Hepatocyte (in vitro differentiated cells): ENCODE measurements at places on chromosomes 2 and 18.

- DNase-seq = peak; percentile 89
Measured at GRCh38 chr18:9971313-9971920, 57.6 kb downstream of the VAPA start.

- DNase-seq = no peak
Measured at GRCh38 chr18:44958455-44958854, 277.8 kb downstream of the SETBP1 start.

DNA sequence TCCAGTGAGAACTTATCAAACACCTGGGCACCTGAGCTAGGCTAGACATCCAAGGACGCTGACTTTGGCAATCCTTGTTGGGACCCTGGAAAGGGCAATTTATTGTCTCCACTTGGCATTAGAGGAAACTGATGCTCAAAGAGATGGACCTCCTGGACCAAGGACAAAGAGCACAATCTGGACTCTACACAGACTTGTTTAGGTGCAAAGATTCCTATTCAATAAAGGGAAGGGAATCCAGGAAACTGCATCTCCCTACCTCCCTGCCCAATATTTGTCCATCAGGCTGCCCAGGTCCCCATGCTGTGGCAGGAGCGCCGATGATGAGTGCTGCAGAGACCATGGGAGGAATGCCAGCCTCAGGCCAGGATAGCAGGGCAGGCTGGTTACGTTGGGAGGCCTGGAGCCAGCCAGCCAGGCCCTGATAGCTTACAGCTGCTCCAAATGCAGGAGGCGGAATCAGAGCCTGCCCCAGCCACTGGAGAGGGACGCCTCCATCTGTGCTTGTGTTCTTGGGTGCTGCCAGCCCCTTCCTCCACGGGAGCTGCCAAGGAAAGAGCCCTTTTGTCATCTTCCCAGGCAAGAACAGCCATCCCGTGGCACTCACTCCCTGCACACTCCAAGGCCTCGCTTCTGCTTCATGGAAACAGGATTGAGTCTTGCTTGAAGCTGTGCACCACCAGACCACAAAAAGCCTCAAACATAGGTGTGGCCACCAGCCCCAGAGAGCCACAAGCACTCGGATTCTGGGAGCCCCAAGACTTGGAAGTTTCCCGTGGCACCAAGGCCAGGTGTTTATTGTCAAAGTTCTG lies 60.0 kb downstream of the HS1BP3 start:
- no peak for DNase-seq

DNA sequence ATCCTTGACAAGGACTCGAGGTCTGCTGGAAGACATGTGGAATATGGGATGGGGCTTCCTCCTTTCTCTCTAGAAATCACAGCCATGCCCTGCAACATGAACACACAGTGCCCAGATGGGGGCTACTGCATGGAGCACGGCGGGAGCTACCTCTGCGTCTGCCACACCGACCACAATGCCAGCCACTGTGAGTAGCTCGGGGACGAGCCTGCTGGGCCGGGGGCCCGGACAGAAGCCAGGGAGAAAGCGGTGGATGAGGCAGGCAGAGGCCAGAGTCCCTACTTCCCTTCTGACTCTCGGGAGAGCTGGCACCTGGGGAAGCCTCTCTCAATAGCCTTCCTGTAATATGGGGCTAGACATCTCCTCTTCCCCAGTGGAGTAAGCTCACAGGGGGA lies 50.5 kb downstream of the SNED1 start:
- no peak for DNase-seq

- no peak for DNase-seq
Measured at GRCh38 chr2:12685956-12686355, 30.8 kb upstream of the TRIB2 start.

GRCh38 chr2:118942031-118942430 lies at the start of gene MARCO:
Gene MARCO, plus strand, starts transcription at chr2:118942194. Its CDS starts 107 bp downstream, at chr2:118942301.
- DNase-seq = no peak

- no peak for DNase-seq
Measured at GRCh38 chr18:51028201-51028805, 1.7 kb upstream of the SMAD4 start.

DNA sequence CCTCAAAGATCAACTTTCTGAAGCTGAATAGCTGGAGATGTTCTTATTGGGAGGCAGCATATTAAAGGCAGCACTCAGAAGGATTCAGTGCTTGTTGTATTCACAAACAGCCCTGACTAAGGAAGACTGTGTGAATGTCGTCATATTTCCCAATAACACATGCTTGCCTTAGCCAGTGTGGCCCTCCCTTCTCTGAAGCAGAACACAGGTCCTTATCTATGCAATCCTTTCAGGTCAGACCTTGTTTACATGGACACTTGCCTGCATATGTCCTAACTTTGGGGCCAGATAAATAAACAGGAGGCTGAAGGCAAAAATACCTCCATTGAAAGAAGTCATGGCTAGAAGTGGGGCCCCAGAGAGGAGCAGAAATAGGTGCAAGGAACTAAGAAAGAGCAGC lies 97.2 kb downstream of the SLC4A3 start:
- DNase-seq = peak; percentile 42

DNA sequence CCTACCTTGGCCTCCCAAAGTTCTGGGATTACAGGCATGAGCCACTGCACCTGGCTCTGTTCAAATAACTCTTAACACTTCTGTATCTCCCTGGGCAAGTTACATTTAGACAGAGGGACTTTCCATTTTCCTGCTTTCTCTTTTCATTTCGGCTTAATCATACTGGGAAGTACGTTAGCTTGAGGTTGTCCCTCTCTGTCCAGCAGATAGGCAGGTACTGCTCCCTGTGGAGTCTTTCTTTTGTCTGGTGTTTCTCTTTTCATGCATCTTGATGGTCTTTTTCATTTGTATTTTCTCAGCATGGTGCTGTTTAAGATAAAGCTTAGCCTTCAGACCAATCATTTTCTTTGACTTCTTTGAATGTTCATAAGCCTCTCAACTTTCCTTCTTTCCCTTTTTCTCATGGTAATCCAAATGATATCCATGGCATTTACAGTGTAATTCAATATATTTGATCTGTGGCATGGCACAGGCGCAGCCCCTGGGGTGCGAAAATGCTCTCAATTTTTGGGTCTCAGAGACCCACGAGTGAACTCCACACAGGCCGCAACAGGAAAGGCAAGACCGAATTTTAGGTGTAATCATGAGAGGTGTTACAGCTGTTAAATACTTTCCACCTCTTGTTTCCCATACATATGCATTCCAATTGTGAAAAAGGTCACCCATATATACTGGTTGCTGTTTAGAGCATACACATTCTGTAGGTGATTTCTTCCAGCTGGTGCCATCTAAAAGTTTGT lies 99.9 kb upstream of the MYO3B start:
- DNase-seq = no peak

DNA sequence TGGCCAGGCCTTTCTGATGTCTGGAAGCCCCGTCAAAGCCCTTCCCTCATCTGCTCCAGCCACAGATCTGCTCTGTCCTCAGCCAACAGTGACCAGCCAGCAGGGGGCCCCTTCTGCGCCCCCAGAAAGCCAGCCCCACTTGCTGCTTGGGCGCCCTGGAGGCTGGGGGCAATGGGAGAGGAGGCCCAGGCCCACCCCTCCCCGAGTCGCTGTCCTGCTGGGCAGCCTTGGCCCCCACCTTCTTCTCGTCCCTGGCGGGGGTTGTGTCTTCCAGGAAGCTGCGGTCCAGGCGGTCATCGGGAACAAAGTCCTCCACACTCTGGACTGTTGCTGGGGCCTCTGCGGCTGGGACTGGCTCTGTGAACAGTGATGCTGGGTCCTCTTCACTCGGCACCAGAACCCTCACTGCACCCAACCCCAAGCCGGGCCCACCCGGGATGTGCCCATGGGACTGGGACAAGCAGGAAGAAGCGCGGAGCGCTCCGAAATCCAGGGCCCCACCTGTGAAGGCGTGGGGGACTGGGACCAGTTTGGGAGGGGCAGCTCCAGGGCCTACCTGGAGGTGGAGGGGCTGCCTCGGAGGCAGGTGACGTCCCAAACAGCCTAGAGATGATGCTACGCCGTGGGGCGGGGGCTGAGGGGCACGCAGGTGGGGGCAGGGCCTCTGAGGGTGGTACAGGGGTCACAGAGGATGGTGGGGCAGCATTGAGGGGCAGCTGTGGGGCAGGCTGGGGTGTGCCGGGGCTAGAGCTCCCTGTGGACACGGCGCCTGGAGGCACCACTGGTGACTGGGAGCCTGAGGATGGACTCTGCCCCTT lies 257.6 kb downstream of the ANKRD30B start:
- DNase-seq = no peak

- no peak for DNase-seq
Measured at GRCh38 chr2:235032949-235033348, 81.1 kb downstream of the SH3BP4 start.

- DNase-seq = no peak
Measured at GRCh38 chr2:34547340-34547739, 948.2 kb upstream of the FAM98A start.

- DNase-seq = no peak
Measured at GRCh38 chr2:161173541-161174194, 13.4 kb downstream of the TANK start.

DNA sequence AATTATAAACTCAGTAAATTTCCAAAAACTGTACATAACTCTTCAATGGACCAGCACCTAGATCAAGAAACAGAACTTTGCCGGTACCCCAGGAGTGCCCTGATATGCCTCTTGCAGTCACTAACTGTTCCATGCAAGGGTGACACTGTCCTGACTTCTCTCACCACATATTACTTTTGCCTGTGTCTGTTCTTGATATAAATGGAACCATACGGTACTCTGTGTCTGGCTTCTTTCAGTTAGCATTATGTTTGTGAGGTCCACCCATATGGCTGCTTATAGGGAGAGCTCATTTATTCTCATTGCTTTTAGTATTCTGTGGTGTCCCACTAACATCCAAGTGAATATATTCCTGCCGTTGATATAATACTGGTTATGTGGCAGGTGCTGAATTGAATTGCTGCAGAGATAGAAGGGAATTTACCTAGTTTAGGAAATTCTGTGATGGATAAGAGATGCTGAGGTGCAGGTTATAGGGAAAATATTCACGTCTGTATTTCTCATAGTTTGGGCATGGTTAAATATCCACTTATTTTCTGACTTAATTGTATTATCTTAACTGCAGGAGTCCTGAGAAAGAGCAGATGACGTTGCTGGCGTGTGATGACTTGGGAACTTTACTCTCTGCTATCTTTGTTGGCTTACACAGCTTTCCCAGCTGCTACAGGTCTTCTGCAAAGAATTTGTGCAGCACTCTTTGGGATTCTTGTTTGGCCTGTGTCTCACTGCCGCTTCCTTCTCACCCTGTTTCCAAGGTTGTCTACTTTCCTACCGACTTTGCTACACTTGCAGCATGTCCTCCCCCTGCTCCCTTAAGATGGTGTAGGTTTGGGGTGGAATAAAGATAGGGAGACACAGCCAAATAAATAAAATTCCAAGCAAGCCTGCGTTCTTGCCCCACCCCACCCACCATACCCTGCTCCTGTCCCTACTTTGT lies 107.9 kb downstream of the MAP4K4 start:
- DNase-seq = peak; percentile 62
